ENCODE measurements at places on chromosomes 12 and 14.

GRCh38 chr14:94679937-94680861 lies 68.0 kb downstream of the SERPINA3 start:
- no peak for DNase-seq

DNA sequence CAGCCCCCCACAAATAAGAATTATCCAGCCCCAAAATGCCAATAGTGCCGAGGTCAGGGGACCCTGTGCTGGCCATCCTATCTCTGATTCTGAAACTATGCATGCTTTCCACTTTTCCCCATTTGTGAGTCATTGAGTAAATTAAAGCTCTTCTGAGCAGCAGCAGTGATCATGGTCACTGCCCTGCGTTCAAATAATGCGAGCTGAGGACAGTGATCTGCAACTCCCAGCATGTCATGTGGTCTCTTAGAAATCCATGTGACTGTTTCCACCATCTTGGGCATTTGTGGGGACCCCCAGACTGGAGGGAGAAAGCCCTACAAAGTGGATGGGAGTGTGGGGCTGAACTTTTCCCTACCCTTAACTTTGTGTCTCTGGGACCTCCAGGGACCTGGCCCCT lies 53.8 kb downstream of the C14orf132 start:
- DNase-seq = peak; percentile 3

- no peak for DNase-seq
Measured at GRCh38 chr14:91238085-91238484, 6.4 kb downstream of the GPR68 start.

GRCh38 chr14:96808619-96809406 lies 11.6 kb downstream of the VRK1 start:
- no peak for DNase-seq

DNA sequence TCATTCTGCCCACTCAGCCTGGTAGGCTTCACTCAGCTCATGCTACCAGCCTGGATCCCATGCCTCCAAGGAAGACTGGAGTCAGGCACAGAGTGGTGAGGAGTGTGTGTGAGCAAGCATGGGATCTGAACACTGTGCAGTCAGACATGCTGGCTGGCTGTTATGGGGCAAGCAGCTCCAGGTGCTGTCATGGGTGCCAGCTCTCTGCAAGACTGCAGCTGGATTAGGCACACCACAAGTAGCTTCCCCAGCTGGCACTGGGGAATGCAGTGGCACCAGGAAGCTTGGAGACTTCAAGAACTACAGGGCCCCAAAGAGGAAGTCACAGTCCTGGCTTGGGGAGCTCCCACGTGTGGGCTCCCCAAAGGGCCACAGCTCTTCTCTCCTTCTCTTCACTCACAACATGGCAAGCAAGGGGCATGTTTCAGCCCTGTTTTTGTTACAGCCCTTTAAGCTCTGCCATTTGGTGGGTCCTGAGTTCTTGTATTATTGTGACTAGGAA lies 202.5 kb downstream of the VRK1 start:
- no peak for DNase-seq

DNA sequence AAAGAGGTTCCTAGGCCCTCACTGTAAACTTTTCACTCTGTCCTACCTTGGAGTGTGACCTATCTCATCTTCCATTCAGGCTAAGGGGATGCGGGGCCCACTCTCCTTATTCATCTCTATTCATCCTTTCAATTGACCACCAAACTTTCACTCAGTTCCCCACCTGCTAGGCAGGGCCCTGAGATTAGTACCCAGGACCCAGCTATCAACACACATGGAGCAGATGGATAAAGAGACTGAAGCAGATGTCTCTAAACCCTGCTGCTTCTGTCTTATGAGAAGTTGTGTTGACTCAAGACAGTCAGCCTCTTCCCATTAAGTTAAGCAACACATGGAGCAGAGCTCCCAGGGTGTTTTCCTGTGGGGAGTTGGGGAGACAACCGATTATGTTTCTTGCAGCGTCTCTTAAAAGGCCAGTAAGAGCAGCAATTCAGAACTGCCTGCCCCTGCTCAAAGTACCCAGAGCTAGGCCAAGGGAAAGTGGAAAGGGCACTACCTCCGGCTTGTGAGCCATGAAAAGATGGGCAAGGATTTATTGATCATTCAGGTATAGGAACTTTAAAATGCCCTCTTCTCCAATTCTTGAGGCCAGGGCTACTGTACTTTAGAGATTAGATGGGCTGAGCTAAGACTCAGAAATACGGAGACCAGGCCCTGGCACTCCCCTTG lies 10.7 kb downstream of the KRT76 start:
- no peak for DNase-seq

- no peak for DNase-seq
Measured at GRCh38 chr14:51367600-51367931, 127.5 kb downstream of the TMX1 start.

GRCh38 chr14:51776102-51776894 lies 84.1 kb upstream of the GNG2 start:
- peak; percentile 67 for DNase-seq

- no peak for DNase-seq
Measured at GRCh38 chr14:94282991-94283723, 9.9 kb downstream of the SERPINA10 start.

DNA sequence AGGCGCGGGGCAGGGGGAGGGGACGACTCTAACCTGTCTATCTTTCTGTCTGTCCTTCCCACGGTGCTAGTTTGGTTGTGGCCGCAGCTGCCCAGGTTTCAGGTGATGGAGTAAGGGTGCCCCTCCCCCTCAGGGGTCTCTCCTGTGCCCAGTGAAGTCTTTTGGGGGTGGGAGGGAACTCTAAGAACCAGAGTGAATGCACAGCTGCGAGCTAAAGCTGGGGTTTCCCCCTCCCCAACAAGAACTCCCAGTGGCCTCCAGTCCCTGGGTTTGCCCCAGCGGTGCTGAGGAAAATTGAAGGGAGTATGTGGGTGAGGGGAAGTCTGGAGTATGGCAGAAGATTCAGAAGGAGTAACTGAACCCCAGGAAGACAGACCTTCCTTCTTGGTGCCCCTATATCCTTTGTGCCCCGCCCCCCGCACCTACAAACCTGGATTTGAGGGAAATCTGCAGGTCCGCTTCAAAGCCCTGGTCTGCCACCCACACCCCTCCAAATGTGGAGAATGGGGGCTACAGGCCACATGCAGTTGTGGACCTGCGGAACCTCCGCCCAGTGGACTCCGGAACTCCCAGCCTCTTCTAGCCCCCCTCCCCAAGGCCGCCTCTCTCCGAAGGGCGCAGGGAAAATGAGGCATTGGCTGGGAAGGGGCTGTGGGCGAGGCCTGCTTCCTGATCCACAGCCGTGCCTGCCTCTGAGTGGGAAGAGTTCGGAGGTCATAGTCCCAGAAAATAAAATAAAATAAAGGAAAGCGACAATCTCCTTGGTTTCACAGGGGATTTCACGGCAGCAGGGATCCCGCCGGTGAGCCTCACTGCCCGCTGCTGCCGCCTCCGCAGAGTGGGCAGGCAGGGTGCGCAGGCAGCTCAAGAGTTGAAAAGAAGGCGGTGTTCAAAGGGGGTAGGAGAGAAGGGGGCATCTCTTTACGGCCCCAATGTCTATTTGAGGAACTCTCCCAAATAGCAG lies 3.4 kb upstream of the HOXC9 start:
- no peak for DNase-seq

DNA sequence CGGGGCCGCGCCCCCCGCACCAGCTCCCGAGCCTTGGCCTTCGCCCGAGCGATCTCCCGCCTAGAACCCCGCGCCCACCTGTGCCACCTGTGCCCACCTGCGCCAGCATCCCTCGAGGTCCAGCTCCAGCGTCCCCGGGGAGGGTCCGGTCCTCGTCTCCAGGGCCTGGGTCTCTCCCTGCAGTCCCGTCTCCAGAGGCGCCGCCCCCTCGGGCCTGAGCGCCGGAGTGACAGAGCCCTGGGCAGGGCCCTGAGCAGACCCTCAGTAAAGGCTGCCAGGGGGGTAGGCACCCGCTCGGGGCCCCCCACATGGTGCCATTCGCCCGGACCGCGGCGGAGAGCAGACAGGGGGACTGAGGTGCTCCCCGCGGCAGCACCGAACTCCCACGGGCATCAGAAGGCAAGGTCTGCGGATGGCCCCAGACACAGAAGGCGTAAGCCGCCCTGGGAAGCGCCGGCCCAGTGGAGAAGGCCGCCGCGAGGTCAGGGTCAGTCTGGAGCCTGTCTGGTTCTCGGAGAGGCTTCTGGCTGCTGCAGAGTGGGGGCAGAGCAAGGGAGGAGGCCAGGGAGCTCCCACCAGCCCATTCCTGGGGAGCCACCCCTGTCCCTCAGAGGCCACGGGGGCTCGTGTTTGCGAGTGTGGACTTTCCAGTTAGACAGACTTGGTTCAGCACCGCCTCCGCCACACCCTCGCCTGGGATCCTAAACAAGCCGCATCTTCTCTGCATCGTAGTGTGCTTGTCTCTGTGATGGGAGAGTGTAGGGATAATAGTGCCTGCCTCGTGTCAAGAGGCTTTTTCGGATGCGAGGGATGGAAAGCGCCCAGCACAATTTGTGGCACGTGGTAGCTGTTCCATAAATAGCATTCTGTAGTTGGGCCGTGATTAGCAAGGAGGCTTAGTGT lies 1.1 kb upstream of the PPP1R13B start:
- peak; percentile 61 for DNase-seq

GRCh38 chr12:66637699-66638301 lies 41.1 kb downstream of the GRIP1 start:
- no peak for DNase-seq

DNA sequence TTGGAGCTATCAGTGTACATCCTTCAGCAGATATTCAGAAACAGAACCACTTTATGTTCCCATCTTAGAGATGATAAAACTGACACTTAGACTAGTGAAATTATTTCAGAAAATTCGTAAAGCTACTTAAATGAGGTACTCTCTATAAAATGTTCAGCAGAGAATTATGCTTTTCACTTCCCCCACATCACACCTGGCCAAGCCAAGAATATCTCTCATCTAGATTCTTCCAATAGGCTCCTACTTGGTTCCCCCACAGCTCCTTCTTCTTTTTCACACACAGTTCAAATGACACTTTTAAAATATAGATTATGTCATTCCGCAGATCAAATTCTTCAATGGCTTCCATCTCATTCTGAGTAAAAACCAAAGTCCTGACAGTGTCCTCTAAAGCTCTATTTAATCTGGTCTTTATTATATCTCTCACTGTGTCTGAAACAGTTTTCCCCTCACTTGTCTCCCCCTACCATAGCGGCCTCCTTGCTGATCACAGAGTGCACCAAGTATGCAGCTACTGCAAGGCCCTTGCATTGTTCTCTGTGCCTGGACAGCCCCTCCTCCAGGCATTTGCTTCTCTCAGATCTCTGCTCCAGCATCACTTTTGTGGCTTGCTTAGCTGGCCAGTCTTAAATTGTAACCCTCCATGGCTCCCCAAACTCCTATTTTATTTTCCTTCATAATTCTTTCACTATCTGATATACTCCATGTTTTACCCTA lies 736.8 kb upstream of the USP15 start:
- DNase-seq = no peak

DNA sequence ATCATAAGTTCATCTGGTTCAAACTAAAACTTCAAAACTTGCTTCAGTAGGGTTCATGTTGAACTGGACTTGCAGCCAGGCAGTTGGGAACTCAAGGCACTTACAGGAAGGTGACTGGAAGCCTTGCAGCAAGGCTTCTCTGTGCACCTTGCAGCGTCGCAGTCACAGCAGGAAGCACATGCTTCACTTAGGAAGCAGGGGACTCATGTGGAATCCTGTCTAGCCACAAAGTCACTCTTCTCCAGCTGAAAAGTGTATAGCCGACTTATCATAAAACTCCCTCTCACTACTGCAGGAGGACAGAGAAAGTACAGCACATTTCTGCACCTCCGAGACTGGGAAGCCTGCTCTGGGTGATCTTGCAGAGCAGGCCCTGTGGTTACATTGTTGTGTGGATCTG lies 114.0 kb upstream of the PRB2 start:
- no peak for DNase-seq

DNA sequence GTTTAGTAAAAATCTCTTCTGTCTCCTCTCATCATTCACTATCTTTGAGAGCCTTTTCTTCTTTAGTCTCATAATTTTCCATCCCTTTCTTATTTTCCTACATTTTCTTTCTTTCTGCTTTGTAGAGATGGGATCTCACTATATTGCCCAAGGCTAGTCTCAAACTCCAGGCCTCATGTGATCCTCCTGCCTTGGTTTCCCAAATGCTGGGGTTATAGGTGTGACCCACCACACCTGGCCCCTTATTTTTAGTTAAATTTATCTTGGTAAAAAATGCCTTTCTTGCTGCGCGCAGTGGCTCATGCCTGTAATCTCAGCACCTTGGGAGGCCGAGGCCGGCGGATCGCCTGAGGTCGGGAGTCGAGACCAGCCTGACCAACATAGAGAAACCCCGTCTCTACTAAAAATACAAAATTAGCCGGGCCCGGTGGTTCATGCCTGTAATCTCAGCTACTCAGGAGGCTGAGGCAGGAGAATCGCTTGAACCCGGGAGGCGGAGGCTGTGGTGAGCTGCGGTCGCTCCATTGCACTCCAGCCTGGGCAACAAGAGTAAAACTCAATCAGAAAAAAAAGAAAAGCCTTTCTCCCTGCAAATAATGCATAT lies 996 bp downstream of the SLC2A3 start:
- DNase-seq = peak; percentile 74

DNA sequence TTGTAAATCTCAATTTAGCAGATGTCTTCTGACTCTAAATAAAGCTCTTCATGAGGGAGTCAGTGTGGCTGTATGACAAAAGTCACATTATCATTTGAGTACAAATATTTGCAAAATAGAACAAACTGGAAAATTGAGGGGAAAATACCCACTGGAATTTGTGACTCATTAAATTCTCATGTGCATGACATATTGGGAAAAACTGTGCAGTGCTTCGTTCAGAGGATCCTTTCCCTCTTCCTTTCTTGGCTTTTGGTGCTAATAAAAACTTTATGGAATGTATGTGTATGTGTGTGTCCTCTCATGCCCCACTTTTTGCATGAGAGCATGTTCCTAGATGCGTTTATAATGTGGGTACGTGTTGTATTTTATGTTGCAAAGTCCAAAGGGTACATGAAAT lies 267.8 kb downstream of the KTN1 start:
- DNase-seq = no peak

DNA sequence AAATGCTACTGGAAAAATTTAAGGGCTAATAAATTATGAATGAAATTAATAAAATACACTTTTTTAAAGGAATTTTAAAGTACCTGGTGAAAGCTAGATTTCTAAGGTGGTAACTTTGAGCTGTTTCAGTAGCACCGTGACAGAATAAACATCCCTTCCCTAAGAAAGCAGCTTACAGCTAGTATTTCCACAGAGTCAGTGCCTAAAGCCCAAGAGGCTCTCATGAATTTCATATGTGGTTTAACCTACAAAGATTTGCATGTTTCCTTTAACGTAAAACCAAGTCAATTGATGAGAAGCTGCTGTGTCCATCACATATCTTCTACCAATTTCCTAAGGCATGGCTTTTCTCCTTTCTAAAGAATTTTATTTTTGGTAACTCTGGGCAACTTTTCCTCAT lies 56.8 kb downstream of the IFNG start:
- DNase-seq = no peak
